ENCODE measurements at places on chromosomes 2 and 18.

DNA sequence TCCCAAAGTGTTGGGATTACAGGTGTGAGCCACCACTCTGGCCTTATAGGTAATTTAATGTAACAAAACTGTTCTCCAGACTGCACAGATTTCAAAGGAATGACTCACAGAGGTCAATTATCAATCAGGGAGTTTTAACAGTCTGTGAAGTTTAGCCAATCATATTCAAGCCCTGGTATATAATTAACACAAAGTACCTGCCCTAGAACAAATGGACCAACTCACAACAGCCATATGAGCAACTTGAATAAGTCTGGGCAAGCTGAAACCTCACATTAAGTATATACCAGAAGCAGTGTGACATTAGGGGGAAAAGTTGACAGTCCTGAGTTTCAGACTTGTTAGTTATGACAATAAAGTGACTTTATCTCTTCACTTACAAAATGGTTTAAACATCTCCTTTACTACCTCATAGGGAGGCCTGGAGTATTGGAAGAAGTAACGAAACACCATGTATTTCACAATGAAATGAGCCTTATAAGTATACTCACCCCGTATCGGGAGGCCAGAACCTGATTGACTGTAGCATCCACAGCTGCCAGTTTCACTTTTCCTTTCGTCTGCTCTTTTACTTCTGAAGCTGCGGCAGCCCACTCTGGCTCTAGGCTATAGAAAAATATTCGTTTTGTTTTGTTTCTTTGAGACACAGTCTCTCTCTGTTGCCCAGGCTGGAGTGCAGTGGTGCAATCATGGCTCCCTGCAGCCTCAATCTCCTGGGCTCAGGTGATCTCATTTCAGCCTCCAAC is 22.2 kb downstream of the PDIA6 start:
- DNase-seq = no peak

DNA sequence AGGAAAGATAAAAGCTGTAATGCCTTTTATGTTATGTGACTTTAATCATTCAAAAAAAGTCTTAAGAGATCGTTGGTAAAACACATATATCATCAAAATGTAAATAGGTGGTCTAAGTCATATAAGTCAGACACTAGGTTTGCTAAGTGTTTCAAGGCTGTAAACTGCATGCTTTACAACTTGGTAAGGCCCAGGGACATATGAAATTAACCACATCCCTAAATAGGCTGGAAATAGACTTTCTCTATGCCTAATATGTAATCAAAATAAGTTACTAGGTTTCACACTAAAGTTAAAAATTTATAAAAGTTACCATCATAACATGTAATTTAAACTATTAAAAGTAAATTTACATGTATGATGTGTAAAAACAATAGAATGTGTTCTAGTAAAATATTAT is 946.3 kb upstream of the LRATD1 start:
- DNase-seq = no peak

DNA sequence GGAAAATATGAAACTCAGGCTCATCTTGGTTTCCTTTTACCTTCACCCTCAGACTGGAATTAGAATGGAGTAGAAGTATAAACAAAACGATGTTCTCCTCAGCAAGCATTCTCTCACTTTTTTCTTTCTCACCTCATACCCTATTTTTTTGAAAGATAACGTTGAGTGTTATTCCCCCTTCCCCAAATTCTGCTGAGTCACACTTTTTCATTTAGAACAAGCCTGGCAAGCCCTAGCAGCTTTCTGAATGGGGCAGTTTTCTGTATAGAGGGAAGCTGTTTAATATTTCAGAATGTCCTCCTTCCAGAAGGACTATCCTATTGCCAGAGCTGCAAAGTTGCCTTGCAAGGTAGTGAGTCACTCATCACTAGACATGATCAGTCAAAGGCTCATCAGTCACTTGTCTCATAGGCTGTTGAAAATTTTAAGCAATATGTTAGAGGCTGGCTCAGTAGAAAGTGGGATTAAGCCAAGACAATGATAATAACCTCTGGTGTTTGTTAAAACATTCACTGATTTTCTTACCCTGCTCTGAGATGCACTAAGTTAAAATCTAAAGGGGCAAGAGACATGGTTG is 416.1 kb downstream of the RNF144A start:
- no peak for DNase-seq

- DNase-seq = peak; percentile 26
Measured at GRCh38 chr2:159873258-159873657, 75.2 kb upstream of the CD302 start.

DNA sequence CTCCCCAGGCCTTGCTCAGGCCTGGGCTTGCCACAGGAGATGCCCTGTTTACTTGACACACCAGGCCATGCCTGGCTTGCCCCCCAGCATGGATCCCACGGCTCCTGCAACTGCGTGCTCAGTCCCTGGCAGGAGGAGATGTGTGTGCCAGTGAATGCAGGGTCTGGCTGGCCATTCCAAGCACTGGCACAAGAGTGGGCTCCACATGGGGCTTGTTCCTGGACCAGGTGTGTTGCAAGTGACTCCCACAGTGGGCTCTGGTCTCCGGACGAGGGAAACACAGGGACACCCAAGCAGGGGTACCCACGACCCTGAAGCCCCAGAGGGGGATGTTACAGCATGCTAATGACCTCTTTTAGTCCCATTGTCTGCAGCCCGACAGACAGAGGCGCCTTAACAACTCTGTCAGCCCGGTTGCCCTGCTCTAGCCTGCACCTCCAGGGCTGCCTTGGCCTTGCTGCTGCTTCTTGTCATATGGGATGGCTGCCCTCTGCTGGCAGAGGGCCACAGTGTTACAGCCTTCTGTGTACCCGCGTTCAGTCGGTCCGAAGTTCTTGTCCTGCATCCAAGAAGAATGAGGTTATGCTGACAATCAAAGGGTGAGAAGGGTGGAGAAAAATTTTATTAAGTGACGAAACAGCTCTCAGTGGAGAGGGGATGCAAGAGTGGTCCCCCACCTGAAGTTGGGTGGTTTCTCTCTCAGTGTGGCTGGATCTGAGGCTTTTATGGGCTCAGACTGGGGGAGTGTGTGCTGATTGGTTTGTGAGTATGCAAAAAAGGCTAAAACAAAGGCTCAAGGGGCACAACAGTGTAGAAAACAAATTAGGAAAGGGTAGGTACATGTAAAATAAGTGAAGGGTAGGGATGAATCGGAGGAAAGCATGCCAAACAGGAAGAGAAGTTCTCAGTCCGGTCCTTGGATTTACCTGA is 180.4 kb downstream of the MBD5 start:
- peak; percentile 42 for DNase-seq

- DNase-seq = no peak
Measured at GRCh38 chr18:57429167-57430078, 5.8 kb upstream of the ONECUT2 start.

DNA sequence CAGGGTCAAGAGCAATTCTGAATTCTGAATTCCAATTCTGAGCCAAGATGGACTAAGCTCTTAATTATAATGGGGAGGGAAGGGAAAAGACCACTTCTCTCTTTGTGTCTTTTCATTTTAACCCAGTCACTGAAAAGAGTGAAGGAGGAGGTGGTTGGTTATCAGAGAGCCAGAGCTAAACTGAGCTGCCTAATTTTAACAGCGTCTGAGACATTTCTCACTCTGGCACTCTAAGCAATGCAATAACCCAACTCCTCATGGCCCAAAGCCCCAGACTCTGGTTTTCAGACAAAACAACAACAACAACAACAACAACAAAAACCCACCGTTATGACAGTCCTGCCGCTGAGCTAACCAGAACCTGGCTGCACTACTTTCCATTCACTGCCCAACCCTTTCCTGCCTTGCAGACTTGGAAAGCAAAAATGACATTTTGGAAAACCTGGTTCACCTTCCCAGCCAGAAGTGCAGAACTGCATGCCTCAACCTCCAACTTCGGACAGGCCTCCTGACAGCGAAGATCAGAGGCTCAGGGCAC is 1.0 kb downstream of the CHST10 start:
- no peak for DNase-seq

- no peak for DNase-seq
Measured at GRCh38 chr2:121194626-121195025, 90.4 kb downstream of the TFCP2L1 start.

GRCh38 chr18:43819397-43819796 is 542.1 kb upstream of the SYT4 start:
- DNase-seq = no peak

GRCh38 chr2:33106115-33106514 is 159.4 kb downstream of the LTBP1 start:
- no peak for DNase-seq

- no peak for DNase-seq
Measured at GRCh38 chr18:41643427-41643826, 311.6 kb upstream of the PIK3C3 start.

DNA sequence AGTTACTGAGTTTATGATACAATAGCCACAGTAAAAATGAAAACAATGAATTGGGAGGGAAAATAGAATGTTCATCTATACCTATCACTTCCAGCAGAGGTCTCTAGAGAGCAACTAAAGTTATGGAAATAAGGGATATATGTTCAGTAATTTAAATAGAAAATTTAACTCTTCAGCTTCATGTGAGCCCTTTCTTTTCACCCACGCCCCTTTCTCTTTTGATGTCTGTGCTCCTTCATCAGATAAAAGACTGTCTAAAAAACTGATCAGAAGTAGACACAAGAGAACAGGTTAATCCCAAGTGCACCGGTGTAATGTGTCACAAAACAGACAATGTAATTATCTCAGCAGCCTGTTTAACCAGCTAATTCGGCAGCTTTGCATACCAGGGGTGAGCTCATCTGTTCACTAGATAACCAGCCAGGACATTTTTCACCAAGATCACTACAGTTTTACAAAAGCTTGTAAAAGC is 238.5 kb upstream of the ERBB4 start:
- no peak for DNase-seq

DNA sequence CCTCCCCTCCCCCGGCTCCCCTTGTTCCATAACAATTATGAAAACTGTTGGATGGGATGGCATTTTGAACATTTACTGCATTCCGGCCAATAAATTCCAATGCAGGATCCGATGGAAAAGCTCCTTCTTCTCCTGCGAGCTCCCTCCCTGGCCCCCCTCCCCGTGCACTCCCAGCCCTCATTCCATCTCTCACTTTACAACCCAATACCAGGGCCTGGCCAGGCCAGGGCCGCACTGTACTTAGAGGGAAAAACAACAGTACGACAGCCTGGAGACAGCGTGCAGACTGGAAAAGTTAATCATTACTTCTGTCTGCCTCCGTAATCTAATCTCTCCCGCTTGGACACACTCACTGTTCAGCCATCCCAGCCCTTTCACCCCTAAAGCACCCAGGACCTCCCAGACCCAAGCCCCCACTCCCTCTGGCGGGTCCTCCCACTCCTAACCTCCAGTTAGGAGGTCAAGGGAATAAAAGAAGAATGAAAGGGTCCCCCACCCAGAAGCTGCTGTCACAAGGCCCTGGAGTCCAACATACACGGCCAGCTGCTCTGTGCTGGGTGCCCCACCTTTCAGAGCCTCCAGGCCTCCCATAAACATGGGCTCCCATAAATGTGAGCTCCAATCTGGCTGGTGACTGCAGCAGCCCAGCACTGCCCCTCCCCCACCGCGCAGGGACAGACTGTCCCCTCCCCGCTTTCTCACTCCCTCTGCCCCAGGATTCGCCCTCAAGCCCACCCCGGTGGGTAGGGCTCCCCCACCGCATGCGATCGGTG is 20.6 kb downstream of the SMAD7 start:
- DNase-seq = peak; percentile 86

DNA sequence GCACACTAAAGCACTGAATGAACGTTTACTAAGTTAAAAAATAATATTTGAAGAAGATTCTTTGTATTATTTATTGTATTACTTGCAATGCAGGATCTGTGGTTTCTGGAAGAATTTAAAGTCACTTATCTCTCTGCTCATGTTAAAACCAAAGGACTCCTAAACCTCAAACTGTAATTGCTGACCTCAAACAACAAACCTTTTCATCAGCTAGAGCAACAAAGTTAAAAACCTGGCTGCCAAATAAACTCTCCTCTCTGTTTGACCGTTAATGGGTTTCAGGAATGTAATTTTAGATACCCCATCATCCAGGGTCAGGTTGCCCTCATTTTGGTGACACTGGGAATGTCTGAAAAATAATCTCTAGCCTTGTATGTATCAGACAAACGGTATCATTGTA is 239.1 kb downstream of the TGIF1 start:
- no peak for DNase-seq

GRCh38 chr2:238439917-238440316 is 13.2 kb downstream of the ASB1 start:
- DNase-seq = no peak

- no peak for DNase-seq
Measured at GRCh38 chr18:76431437-76432273, 63.4 kb downstream of the ZNF516 start.

DNA sequence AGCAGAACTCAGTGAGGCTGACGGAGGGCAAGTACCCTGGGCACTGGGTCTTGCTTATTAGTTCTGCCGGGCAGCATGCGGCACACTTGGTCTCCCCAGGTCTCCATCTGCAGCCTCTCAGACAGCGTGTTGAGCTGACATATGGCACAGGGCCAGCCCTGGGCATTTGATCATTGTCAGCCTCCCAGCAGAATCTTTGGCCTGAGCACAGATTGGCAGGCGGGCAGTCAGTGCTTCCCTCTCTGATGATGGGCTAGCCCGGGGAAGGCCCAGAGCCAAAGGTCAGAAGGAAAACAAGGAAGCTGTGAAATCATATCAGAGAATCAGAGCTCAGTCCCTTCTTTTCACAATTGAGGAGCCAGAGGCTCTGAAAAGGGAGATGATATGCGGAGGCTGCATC is 150.1 kb upstream of the LRRTM1 start:
- DNase-seq = peak; percentile 10

- DNase-seq = no peak
Measured at GRCh38 chr2:133760376-133760775, 192.1 kb upstream of the NCKAP5 start.

DNA sequence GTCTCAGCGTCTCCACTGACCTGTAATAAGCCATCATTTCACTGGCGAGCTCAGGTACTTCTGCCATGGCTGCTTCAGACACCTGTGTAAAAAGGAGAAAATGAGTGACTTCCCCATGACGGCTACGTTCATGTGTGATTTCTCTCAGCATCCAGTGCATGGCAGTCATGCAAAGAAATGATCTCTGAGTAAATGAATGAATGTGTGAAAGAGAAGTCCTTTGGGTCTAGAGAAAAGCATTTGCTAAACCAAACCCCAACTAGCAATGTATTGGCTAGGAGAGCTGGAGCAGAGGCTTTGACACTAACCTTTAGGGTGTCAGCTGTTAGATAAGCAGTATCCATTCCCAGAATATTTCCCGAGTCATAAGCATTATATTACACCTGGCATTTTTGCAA is 417 bp downstream of the IL1B start:
- DNase-seq = no peak
